Type B pancreatic cell (in vitro differentiated cells): ENCODE measurements at places on chromosomes 7 and 10.

GRCh38 chr7:14048889-14049288 is 59.4 kb upstream of the ETV1 start:
- no peak for DNase-seq

DNA sequence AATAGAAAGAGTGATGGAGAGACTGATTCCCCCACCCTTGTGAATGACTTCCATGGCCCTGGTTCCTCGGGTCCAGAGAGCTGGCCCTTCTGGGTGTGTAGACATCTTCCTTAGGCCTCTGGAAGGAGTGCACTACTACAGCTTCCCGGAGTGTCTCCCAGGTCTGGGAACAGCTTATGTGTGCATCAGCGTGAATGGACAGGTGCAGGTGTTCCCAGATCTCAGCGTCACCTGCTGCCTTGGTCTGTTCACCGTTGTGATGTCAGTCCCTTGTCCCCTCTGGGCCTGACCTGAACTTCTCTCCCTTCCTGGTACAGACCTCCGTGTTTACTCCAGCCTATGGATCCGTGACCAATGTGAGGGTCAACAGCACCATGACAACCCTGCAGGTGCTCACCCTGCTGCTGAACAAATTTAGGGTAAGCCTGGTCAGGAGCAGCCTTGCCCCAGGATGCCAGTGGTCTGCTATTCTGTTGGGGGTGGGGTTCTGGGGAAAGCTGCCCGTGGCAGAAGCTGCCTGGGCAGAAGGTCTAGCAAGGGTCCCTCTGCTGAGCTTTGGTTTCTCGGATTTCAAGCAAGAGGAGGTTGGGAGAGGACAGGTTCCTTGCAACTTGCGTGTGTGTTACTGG is 10.5 kb upstream of the DEPP1 start:
- DNase-seq: no peak

- DNase-seq: no peak
Observed at GRCh38 chr10:87038786-87039185, 18.7 kb downstream of the FAM25A start.

GRCh38 chr10:49115796-49116508 is 630 bp upstream of the VSTM4 start:
- DNase-seq: no peak

DNA sequence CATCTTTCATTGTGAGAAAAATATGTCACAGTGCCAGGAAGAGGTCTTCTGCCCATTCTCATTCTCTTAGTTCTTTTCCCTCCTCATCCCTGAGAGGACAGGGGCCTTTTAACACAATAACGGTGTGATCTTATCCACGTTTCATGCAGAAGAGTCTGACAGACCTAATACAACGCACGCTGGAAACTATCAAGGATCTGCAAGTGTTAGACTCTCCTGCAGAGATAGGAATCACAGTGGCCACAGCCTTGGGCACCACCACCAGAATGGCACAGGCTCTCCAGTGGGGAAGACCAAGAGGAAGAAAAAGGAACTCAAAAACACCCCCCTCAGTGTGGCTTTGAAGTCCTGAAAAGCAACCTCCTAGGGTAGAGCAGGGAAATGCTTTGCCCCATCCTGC is 72.6 kb upstream of the LAMB4 start:
- DNase-seq: no peak

GRCh38 chr10:8544057-8544380 is 489.5 kb downstream of the GATA3 start:
- DNase-seq: no peak

DNA sequence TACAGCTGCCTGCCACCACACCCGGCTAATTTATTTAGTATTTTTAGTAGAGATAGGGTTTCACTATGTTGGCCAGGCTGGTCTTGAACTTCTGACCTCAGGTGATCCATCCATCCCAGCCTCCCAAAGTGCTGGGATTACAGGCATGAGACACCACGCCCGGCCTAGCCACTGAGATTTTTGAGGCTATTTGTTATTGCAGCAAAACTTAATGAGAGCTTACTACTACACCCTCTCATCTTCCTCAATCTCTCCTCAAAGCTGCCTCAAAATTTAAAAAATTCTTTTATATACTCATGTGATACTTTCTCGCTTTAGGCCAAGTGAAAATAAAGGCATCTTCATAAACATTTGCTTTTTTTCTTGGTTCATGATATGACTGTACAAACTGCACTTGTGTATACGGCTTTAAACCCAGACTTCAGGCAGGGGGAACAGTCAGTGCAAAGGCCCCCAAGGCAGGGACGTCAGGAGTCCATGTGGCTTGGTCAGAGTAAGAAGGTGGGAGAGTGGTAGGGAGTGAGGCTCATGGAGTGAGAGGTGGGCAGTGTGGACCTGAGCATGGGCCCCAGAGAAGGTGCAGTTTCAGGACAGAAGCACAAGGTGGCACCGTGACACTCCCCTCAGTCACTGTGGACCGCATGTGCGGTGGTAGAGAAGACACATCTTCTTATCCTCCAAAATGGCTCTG is 55.5 kb downstream of the SYPL1 start:
- DNase-seq: no peak

GRCh38 chr7:46197785-46198540 is 276.9 kb upstream of the IGFBP3 start:
- no peak for DNase-seq

DNA sequence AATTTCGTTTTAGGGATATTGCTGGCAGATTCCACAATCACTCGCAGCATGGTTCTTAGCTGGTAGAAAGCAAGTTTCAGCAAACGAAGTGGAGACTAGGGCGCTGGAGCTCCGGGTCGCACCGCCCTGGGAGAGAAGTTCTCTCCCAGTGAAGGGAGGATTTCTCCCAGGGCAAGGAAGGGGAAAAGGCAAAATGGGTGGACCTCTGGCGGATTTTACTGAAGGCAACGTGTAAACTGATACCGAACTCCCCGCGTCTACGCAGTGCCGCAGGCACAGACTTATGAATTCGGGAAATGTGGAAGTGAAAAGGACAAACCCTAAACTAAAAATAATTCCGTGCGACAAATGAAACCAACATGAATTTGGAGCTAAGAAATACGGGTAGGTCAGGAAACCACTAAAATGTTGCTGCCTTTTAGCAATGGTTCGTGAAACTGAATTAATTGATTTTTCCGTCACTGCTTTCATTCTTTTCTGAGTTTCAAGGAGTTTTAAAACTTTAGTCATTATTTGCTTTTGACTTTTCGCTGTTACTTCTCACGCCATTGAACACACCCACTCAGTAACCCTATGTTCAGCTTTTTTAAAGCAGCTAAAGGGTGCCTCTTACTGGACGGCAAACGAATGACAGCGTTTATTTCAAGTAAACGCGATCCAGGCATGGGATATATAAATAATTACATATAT is at the start of gene MYOF:
Gene MYOF (minus strand): TSS at position 190 of the 690 bp plus-strand sequence. CDS start 140 bp downstream, at position 50.
- peak; percentile 67 for DNase-seq

GRCh38 chr7:40329601-40330153 is 194.9 kb downstream of the SUGCT start:
- no peak for DNase-seq

DNA sequence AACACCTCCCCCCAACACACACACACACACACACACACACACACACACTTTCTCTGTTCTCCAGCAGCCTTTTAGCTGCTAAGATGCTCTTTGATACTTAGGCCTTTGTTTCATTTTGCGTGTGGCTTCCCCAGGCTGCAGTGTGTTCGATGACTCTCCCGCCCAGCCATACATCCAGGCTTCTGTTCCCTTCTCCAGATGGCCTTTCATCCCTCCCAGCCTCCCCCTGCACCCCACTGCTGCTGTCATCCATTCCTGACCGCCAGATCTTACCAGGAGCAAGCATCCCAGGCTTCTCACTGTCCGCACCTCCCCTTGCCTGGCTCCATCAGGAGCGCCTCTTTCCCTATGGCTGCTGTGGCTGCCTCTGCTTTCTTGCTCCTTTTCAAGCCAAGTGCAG is 77.8 kb upstream of the PPIF start:
- no peak for DNase-seq

DNA sequence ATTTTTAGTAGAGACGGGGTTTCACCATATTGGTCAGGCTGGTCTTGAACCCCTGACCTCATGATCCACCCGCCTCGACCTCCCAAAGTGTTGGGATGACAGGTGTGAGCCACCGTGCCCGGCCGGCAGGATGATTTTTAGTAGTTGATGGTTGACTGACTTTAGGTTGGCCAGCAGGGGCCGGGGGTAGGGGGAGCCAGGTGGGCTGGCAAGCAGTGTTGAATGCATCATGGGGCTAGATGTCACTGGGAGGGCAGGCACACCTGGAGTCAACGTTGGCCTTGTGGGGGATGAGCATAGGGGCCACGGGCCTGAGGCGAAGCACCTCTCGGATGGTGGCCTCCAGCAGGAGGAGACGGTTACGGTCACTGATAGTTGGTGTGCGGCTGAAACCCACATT is 5.0 kb downstream of the CYP17A1 start:
- DNase-seq: no peak

DNA sequence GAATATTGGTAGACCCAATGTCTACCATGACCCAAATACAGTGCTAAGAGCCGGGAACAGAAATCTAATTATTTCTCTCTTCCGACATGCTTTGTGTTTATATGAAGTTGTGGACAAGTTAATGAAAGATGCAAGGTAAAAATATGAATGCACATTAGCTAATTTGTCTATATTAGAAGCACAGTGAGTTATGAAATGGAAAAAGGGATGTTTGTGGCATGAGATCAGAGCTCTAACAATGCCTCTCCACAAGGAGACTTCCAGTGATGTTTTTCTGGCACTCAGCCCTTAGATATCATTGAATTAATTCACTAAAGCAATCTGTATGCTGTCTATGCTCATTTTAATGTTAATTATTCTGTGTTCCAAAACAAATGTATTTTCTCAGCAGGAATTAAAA is 897.2 kb downstream of the CNTNAP2 start:
- DNase-seq: no peak

DNA sequence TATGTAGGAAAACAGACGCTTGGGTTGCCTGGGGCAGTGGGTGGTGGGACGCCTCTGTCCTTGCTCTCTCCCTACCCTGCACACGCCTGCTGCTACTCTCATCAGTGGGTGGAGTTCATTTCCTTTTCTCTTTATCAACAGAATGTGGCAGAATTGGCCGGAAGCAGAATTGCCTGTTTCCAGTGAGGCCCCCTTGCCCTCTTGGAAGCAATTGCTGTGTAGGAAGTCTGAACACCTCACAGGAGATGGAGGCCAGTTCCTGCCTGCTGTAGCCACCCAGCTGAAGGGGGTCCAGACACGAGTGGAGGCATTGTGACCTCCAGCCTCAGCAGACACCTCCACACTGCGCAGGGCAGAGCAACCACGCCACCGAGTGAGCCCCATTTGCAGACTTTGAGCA is 331.6 kb upstream of the ZNF32 start:
- no peak for DNase-seq

DNA sequence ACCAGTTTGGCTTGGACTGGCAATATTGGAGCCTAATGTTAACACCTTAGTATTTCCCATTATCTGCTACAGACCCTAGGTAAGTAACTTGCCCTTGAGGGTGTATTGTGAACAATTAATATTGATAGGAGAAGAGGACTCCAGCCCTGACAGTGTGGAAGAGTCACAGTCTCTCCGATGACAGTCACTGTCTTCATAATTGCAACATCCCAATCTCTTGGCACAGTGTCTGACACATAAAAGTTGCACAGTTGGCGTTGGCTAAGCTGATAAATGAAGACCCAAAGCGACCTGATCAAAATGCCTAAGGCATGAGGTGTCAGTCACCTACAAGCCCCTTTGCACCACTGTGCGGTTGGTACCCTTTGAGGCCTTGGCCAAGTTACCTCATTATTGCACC is 154.7 kb upstream of the AOAH start:
- DNase-seq: no peak

DNA sequence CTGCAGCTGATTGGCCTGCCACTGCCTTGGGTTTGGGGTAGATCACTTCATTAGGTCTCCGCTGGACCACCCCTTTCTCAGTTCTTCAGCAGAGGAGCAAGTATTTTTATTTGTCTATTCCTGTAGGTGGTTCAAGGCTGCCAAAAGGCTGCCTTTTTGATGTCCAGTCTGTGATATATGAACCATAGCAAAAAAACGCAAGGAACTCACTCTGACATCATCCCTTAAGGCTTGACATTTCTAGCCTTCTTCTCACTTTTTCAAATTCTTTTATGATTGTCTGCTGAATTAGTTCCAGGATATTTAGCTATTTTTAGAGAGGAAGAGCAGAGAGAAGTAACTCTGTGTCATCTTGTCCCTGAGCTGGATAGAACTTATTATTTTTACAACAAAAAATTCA is 269.2 kb downstream of the BAMBI start:
- no peak for DNase-seq

GRCh38 chr7:132501956-132502355 is 74.3 kb downstream of the PLXNA4 start:
- no peak for DNase-seq

GRCh38 chr7:19754521-19755116 is 18.8 kb downstream of the TMEM196 start:
- DNase-seq: no peak

- DNase-seq: no peak
Observed at GRCh38 chr10:58384544-58384998, 639 bp upstream of the TFAM start.

- no peak for DNase-seq
Observed at GRCh38 chr7:12965767-12966166, 278.3 kb downstream of the ARL4A start.

DNA sequence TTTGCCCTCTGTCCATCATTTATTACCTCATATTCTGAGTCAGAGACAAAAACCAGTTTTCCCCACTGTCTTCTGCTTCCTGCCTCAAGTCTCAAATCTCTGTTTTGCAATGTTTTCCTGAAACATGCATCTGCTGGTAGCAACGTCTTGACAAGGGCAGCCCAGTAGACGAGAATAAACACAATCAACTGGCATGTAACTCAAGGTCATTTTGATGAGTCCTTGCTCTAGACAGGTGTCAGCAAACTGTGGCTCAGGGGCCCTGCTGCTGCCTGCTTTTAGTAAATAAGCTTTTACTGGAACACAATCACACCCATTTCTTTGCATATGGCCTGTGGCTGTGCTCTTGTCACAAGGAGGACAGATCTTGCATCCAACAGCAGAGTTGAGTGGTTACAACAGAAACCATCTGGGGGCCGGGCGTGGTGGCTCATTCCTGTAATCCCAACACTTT is 59.8 kb downstream of the ITIH5 start:
- no peak for DNase-seq

DNA sequence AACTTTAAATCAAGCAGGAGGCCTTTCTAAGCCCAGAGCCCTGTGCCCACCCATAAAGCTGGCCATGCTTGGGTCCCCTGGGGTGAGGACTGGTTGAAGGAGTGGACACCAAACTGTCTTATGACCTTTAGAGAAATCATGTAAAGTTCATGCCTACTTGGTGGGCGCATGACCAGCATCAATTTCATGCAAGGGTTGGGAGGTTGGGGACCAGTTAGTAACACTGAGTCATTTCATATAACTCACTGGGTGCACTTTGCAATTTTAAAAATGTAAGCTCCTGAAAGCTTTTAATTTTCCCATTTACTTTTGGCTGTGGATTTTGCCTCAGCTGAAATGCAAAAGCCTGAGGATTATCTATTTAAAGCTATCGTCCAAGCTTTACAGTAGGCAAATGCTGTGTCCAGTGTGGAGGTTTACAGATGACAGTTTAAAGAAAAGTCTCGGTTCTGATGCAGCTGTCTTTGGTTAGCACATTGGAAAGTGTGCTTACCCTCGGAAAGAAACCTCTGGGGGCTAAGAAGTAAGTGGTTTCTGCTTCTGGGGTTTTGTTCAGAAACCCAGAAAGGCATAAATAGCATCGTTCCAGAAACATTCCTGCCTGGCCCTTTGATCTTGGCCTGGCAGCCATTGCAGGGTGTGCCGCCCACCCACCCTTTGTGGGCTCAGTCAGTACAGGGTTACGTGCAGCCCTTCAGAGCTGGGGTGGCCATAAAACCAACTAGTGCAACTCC is 48.8 kb upstream of the CHST15 start:
- DNase-seq: no peak

- DNase-seq: no peak
Observed at GRCh38 chr7:88140947-88141346, 78.9 kb downstream of the SRI start.
